ENCODE measurements at places on chromosomes 2 and 18.
A peak's percentile ranks its signal among the peaks of the same experiment; 100 is the strongest.

DNA sequence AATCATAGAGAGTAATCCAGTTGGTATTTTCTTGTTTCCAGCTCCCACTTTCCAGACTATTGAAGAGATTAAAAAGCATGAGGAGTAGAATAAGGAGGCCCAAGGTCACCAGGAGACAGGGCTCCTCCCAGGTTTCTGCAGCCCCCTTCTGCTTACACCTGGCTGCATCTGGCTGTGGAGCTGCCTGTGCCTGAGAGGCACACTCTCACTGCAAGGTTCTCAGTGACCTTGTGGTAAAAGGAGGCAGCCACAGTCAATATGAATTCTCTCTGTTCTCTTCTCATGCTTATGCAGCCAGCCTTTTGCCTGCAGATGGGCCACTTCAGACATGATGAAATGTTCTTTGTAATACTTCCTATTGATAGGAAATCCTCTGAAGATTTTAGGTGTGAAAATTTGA lies 233.7 kb downstream of the MYO3B start:
- no peak for DNase-seq

- no peak for DNase-seq
These were observed 64.5 kb downstream of the TSPYL6 start for GRCh38 chr2:54191361-54192135.

DNA sequence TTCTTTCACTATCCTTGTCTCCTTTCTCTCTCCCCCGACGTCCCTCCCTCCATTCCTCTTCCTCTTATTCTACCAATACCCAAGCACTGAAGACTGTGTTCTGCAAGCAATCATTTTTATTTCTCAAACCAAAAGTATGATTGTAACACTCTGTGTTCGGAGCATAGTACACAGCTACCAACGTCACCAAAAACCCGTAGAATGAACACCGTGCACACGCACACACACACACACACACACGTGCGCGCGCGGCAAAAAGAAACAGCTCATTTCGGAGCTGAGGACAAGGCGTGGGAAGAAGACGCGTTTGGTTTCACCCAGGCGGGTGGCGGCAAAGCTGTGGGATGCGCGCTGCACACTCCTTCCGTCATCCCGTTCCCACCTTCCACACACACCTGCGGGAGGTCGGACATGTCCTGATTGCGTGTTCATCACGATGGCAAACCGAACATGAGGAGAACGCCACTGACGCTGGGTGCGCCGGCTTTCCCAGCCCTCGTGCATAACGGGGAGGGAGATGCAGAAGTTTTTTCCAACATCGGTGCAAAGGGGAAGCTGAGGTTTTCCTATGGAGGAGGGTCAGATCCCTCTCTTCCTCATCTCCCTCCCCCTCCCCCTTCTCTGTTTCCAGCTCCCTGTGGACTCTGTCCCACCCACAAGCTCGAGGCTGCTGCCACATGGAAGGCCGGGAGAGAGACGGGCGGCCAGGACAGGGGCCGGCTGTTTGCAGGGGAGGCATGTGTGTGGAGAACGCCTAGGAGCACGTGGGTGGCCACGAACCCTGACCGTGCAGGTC lies 20.4 kb downstream of the MBP start:
- DNase-seq, result no peak

- DNase-seq, result no peak
These were observed 49.7 kb downstream of the RIF1 start for GRCh38 chr2:151459358-151459757.

GRCh38 chr2:635687-636621 lies 41.3 kb downstream of the TMEM18 start:
- DNase-seq, result no peak

- DNase-seq, result no peak
These were observed 1315.9 kb downstream of the DSC3 start for GRCh38 chr18:29726646-29727045.

- DNase-seq, result no peak
These were observed 152.8 kb downstream of the FHOD3 start for GRCh38 chr18:36450264-36450663.

GRCh38 chr2:144078106-144078505 lies 441.8 kb downstream of the ZEB2 start:
- DNase-seq, result no peak

- DNase-seq, result no peak
These were observed 1.3 kb downstream of the PTPN2 start for GRCh38 chr18:12882453-12883371.

DNA sequence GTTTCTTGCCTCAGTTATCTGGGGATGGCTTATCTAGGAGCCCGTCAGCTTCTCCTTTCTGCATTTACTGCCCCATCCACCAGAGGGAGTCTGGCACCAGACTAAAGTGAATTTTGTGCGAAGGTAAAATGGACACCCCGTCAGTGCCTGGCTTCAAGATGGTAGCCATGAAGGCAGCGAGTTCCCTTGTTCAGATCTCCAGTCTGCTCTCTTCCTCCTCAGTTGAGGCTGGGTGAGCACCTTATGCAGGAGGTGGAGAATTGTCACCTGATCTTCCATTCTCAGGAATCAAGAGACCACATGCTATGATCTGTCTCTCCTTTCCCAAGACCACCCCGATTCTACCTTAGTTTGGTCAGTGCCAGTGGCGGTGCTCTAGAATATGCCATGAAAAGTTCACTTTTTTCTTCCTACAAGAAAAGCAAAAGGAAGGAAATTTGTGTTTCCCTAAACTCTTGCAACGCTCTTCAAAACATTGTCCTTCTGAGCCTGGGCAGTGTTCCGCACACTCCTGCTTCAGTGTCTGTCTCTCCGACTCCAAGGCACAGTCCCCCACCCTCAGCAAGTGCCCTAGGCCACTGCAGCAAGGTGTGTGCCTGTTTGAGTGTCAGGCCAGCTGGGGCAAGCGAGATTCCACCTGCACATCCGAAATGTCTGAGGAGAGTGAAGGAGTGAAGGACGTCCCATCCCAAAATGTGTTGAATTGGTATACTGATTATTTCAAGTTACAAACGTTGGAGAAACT lies 168.6 kb downstream of the SS18 start:
- DNase-seq, result peak; percentile 43

DNA sequence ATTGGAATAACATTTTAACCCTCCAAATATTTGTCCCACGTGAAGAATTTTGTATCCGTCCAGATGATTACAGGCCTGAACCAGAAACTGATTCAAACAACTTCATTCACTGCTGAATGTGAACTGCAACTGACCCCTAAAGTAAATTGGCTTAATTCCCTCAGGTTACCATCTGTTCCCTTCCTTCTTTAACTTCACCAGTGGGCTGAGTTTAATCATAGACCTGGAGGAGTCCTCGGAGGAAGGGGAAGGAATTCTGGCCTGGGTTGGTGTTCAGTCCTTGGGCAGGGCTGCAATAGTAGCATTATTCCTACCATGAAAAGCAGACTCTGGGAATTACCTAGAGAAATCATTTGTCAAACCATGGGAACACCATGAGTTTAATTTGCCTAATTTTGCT lies 207.4 kb downstream of the TMEM247 start:
- DNase-seq, result no peak

GRCh38 chr2:105739426-105739825 lies 5.3 kb upstream of the NCK2 start:
- DNase-seq, result no peak

DNA sequence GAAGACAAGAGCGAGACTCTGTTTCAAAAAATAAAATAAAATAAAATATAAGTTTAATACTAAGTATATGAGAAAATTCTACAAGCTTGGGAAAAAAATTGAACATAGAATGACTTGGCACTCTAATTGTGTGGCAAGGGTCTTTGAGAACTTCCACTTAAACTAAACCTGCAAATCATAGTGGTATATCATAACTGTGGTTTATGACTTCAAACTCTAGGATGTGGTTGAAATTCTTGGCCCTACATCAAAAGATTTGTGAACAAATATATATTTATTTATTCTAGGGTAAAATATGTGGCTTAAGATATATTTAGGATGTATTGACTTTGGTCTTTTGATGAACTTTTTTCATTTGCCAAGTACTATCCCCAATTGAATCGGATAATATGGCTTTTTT lies 3.1 kb upstream of the FAM171B start:
- no peak for DNase-seq

GRCh38 chr2:66929632-66930338 lies 467.3 kb upstream of the ETAA1 start:
- DNase-seq, result no peak

DNA sequence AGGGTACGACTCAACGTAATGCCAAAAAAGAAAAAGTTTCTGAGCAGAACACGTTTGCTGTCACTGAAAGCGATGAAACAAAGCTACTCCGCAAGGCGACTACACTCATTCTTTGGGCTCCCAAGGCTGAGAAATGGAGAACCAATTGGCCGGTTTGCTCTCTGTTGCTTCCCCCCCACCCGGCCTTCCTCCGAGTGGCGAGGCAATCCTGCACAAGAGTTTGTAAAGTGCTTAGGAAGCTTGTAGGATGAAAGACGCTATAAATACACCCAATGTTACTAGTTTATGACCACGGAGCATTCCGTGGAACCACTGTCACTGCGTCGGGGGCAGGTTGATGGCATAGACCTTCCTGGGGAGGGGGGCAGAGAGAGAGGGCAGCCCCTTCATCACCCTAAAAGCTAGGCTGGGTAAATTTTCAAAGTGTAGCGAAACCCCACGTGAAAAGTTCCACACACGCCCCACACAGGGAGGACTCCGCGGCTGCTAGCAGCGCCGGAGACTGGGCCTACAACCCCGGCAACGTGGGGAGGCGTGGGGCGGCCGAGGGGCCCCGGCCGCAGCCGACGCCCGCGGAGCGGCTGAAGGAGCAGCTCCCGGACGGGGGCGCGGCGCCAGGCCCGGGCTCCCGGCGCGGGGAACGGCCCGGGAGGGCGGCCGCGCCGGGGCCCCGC lies 915 bp downstream of the CUL3 start:
- peak; percentile 19 for DNase-seq

DNA sequence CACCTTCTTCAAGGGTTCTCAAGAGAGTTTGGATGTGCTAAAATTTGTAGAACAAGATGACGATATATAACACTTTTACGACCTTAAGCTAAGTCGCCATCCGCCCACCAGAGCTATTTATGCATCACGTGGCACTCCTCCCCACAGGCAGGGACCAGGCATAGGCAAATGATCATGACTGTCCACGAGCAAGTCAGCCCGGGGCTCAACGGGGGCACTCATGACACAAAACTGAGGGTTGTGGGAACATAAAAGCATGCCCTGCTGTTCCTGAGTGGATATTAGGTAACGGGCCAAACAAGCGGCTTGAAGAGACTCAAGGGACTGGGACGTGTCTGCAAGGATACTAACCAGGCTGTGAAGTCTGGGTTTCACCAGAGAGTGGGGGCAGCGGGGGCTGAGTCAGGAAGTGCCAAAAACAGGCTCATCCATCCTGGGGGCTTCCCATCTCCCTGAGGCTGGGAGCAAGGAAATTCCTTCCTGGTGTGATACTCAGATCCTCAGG lies 58.1 kb downstream of the FAM178B start:
- no peak for DNase-seq

DNA sequence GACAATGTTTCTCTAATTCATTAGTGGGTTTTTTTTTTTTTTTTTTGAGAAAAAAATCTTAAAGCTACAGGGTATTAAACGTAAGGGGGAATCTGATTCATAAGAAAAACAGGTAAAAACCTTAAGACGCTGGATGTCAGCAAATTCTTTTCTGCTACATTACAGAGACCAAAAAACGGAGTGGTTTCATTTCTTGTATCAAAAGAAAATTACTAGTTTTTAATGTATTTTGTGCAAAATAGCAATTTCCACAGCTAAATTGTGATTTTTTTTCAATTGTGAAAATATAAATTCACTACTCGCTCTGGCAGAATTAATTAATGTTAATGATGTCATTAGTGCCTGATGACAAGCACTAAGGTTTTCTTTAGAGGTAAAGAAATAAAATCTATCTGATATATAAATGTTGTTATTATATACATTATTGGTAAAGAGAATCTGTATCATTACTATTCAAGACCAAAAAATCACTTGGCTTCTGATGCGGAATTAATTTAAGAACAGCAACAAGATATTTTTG lies 9.9 kb downstream of the OTX1 start:
- DNase-seq, result no peak

GRCh38 chr2:156151351-156151750 lies 181.2 kb downstream of the NR4A2 start:
- DNase-seq, result no peak

- DNase-seq, result no peak
These were observed 678.8 kb downstream of the DCC start for GRCh38 chr18:53018791-53019190.

DNA sequence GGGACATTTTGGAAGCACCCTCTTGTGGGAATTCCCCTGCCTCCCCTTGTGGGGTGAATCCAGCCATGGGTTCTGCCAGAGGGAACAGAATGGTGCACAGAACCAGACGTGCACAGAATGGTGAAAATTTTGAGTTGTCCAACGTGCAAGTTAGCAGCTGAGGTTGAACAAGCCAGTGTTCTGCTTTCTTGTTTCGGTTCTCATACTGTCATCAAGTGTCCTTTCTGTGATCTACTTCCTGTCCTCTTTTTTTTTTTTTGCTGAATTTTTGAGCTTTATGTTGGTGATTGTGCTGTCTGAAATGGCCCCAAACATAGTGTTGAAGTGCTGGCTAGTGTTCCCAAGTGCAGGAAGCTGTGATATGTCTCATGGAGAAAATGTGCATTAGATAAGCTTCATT lies 21.5 kb upstream of the REEP1 start:
- DNase-seq, result no peak

DNA sequence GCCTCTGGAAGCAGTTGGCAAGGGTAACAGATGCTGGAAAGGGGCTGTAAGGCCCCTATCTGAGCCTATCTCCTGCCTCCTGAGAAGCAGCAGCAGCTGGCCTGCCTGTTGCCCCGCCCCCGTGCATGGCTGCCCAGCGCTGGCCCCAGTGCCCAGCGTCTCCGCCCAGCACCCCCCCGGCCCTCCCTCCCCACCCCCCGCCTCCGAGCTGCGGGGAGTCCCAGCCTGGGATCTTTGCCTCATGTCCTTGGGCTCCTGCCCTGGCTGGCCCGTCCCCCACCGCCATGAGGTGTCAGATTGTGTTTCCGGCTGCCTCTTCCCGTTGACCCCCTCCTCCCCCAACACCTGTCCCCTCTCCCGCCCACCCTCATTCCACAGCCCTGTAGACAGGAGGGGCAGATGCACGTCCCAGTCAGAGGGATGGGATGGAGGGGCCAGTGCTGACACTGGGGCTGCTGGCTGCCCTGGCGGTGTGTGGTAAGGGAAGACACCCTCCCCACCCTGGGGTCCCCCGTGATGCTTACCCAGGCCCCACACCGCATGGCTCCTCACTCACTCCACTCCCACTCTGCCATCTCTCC lies at the start of gene CHRND:
CHRND (plus strand) TSS at position 370 of the 581 bp plus-strand sequence; CDS start at position 426, 56 bp downstream.
- no peak for DNase-seq

Data from CD4-positive, alpha-beta T cell treated with Interleukin-2 at 100 ng/mL for 4 hours (primary cell).